ENCODE measurements at places on chromosomes 2 and 18. TPM values are rescaled to one million over a fixed set of nuclear protein-coding genes. Genes with fewer than 3 reads are reported as not detected.

DNA sequence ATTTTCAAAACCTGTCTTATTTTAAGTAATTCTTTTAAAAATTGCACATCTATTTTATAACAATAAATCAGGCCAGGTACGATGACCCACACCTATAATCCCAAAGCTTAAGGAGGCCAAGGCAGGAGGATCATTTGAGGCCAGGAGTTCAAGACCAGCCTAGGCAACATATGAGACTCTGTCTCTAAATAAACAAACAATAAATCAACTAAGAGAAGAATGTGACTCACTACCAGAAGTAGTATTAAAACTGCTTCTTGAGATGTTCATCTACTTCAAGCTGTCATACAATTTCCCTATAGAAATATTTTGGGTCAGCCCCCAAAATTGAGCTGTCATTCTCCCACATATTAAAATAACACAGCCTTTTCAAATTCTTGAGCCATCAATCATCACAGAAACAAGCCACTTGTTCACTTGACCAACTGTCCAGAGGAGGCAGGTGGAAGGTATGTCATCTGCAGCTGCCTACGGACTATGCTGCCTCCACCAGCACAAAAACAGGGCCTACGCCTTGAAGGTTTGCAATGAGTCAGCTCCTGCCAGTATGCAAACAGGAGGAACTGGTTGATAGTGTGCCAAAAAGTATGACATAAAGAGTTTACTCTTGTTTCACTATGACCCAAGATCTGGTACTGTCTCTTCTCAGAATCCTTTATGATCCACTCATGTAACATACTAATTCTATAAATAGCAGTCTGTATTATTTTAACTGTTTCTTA, 33.6 kb downstream of the KIDINS220 start:
- peak; percentile 68 for DNase-seq

- DNase-seq: no peak
These were observed 107.2 kb downstream of the CD226 start for GRCh38 chr18:69840445-69840844.

Gene ZNF804A
- not detected for total RNA-seq

GRCh38 chr18:2326999-2327398, 244.3 kb downstream of the METTL4 start:
- DNase-seq: no peak

Gene TNS1
- total RNA-seq: 2.0 TPM

Gene NETO1
- not detected for total RNA-seq

DNA sequence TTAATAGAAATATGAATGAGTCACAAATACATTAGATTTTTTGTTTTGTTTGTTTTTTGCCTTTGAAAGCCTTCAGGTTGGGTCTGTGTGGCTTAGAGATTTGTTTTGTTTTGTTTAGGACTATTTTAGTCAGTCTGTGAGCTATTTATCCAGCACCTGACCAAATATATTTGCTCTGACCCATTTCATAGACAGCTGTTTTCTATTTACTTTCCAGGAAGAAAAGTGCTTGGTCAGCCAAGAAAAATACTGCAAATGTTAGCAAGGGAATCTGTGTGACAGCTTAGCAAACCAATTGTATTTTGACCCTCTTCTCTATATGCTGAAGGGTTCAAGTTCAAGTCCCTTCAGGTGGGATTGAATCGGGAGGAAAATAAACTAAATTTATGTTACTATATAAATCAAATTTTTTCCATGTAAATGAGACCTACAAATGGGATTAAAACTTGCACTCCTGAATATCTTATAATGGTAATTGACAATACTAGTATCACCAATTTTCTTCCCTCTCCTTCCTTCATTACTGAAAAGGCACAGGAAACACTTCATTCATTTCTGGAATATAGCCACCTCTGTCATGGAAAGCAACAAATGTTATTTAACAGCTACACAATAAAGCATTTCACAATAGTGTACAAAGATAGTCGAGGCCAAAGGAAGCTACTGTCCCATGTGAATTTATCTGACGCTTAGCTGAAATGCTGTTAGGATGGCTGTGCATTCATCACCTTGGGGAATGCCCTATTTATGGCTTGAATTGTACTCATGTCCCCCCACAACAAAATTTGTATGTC, 23.1 kb upstream of the KLF7 start:
- no peak for DNase-seq

DNA sequence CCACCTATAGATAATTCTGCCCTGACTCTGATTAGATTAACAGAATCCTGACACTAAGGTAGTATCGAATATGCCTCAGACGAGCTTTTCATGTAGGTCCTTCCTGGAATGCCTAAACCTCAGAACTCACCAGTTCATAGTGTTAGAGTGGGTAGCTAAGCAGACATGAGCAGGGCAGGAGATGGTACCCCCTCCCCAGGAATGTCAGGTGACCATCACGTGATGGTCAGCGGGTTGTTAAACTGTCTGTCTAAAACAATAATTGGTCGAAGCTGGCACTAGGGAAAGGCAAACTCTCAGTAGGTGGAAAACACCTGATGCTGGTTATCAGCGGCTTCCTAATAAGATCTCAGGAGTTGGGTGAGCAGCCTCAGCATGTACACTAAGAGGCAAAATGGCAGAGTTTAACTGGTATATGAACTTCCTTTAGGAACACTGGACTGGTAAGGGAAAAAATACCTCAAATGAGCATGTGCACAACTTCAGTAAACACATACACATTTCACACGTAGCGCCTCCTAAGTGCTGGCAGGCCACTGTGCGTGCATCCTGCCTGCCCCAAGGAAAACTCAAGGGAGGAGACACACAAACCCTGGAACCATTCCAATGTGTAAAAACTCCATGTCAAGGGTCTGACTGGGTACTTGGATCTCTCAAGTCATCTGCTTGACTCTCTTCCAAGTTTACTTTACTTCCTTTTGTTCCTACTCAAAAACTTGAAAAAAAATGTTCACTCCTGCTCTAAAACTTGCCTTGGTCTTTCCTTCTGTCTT, 339.5 kb downstream of the GULP1 start:
- no peak for DNase-seq

- DNase-seq: no peak
These were observed 112.9 kb upstream of the TMEM18 start for GRCh38 chr2:790081-790480.

DNA sequence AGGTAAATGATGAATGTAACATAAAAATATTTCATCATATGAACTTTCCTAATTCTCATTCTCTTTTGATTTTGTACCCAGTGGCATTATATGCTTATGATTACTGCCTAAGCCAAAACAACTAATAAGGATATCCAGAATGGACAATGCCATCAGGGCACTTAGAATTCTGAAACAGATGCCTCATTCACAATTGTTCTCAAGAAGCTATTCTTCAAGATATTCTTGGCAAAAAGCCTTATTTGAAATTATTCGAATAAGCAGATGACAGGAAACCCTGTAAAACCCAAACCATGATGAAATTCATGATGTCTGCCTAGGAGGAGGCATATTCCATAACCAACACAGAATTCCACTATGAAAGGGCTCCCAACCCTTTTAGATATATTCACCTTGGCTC, 353.2 kb upstream of the TRIB2 start:
- DNase-seq: no peak

GRCh38 chr2:127569666-127570065, 34.2 kb downstream of the MYO7B start:
- DNase-seq: no peak

GRCh38 chr2:61906186-61906470, 654 bp downstream of the COMMD1 start:
- no peak for DNase-seq

Gene FTCDNL1
- total RNA-seq: 1.9 TPM

Gene APCDD1
- not detected for total RNA-seq

- DNase-seq: no peak
These were observed 557.6 kb upstream of the FANCL start for GRCh38 chr2:58798676-58799208.

- DNase-seq: no peak
These were observed 11.9 kb upstream of the RPL37A start for GRCh38 chr2:216486708-216487107.

DNA sequence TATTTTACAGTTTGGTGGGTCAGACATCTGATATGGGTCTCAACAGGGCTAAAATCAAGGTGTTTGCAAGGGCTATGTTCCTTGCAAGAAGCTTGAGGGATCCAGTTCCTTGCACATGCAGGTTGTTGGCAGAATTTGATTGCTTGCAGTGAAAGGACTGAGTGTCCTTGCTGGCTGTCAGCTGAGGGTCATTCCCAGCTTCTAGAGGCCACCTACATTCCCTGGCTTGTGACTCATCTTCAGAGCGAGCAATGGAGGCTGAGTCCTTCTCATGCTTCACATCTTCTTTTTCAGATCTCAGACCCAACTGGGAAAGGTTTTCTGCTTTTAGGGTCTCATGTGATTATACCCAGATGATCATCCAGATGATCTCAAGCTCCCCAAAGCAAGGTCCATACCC, 12.4 kb downstream of the MEX3C start:
- no peak for DNase-seq

GRCh38 chr2:149261692-149262091, 68.7 kb upstream of the LYPD6 start:
- no peak for DNase-seq

Gene GPR75
- 0.88 TPM for total RNA-seq

Gene BOLL
- not detected for total RNA-seq

- no peak for DNase-seq
These were observed 104.3 kb downstream of the FAM210A start for GRCh38 chr18:13621886-13622619.

GRCh38 chr2:33530690-33531548, 54.5 kb downstream of the RASGRP3 start:
- no peak for DNase-seq

DNA sequence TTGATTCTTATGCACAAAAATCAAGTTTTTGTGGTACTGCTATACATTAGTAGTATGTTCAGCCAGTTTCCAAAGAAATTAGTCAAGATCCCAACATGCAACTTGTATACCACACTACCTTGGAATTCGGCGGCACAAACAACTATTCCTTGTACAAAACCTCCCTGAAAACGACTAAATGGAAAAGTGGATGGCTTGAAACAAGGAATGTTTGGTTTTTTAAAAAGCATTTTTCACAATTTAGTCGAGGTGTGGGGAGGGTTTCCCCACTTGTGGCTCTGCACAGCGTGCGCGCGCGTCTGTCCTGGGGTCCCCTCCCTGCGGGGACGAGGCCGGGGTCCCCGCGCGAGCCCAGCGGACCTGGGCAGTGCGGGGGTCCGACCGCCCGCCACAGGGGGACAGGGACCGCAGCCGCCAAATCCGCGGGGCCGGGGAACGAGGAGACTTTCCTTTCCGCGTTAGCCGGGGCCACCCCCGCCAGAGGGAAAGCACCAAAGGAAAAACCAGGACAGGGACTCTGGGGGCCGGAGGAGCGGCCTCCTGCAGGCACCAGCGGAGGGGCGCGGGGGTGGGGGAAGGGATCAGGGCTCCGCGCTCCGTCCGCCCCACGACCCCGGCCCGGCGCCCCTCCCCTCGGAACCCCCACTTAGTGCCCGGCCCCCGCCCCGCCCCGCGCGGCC, 534 bp upstream of the SOCS6 start:
- DNase-seq: no peak

- no peak for DNase-seq
These were observed 27.0 kb upstream of the TWIST2 start for GRCh38 chr2:238820916-238821315.

- DNase-seq: no peak
These were observed 25.4 kb downstream of the PTPRM start for GRCh38 chr18:7592305-7593071.

Gene FN1
- total RNA-seq: 0.11 TPM

DNA sequence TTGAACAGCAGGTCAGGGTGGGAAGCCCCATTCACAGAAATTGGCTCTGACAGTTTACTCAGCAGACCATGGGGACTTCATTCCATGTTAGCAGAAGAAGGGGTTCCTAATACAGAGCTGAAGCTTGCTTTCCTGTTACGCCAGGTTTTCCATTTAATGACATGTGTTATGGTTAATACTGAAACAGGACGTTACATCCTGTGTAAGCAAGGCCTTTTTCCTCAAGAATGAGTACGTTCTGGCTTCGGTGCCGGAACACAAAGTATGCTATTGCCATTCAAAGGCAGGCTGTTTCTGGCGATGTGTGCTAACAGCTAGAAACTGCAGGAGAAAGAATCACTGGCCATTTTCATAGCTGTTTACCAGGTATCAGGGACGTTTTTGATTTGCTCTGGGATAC, 190.4 kb downstream of the SNTG2 start:
- no peak for DNase-seq

- no peak for DNase-seq
These were observed 100.1 kb downstream of the ZNF516 start for GRCh38 chr18:76394780-76395476.

Gene CDK5R2
- total RNA-seq: not detected

DNA sequence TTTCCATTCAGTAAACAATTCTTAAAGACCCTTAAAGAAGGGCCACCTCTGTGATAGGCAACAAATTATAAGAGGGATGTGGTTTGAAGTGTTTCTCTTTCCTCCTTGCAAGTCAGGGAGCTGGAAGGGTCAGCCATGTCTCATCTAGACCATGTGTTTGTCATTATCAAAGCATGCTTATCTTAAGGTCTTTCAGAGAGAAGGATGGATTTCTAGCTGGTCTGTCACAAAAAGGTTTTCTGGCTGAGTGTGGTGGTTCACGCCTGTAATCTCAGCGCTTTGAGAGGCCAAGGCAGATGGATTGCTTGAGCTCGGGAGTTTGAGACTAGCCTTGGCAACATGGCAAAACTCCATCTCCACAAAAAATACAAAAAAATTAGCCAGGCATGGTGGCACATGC, 59.2 kb upstream of the PEX13 start:
- no peak for DNase-seq

DNA sequence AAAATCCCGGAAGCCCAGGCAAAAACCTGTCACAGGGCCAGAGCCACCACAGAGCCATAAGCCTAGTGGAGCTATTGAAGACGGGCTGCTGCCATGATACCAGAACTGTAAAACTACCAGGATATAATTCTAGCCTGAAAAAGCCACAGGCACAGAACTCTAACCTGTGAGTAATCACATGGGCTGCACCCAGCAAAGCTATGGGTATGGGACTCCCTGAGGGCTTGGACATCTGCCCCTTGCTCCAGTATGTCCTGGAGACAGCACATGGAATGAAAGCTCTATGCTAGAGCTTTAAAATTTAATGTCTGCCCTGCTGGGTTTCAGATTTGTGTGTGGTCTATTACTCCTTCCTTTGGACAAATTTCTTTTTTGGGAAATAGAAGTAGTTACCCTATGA, 2183.6 kb upstream of the CELF4 start:
- DNase-seq: no peak

DNA sequence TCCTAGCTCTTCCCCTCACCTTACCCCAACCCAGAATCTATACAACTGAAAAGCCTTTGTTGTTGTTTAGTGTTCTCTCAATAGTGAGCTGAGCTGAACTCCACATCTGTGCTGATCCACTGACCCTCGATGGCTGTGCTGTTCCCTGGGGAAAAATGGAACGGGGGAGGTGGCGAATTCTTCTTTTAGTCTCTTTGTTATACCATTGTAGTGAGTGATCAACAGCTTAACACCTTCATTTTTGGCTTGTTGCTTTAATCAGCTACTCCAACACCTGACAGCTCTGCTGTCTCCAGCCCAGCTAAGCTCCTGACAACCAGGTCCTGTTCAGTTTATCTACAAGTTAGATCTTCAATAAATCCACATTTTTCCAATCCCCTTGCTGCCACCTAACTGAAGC, 25.7 kb downstream of the PLA2R1 start:
- DNase-seq: no peak

- peak; percentile 79 for DNase-seq
These were observed 22.7 kb downstream of the GPR55 start for GRCh38 chr2:230902180-230902899.

Gene ANKRD30BL
- total RNA-seq: not detected

Measured in activated CD8-positive, alpha-beta T cell treated with anti-CD3 and anti-CD28 coated beads for 36 hours (primary cell).